ENCODE measurements at places on chromosomes 2 and 18. TPM values are rescaled to one million over a fixed set of nuclear protein-coding genes. Genes with fewer than 3 reads are reported as not detected.

Gene AGXT
- 0.59 TPM for total RNA-seq

DNA sequence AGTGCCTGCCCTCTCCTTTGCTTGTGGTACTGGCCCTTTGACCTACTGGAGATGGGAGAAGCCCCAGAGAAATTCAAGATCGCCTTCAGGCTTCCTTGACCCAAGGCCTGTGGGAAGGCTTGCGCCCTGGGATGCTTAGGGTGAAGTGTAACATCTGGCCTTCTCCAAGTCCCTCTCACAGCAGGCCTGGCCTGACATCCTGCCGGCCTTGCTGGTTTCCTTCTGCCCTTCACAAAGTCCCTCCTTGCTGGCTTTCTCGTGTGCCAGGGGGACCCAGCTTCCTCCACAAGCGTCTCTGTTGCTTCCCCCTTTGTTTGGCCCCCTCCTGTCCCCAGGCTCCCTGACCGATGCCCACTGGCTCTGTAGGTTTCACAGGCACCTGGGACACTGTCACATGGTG, 26.4 kb downstream of the TCF7L1 start:
- no peak for DNase-seq

DNA sequence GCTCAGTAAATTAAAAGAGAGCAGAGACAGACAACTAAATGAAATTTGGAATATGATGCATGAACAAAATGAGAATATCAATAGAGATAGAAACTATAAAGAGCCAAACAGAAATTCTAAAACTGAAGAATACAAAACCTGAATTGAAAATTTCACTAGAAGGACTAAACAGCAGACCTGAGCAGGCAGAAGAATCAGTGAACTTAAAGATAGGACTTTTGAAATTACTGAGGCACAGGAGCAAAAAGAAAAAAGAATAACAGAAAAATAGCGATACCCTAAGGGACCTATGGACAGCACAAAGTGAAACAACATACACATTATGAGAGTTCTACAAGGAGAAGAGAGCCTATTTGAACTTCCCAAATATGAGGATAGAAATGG, 41.6 kb downstream of the UNC50 start:
- DNase-seq = no peak

DNA sequence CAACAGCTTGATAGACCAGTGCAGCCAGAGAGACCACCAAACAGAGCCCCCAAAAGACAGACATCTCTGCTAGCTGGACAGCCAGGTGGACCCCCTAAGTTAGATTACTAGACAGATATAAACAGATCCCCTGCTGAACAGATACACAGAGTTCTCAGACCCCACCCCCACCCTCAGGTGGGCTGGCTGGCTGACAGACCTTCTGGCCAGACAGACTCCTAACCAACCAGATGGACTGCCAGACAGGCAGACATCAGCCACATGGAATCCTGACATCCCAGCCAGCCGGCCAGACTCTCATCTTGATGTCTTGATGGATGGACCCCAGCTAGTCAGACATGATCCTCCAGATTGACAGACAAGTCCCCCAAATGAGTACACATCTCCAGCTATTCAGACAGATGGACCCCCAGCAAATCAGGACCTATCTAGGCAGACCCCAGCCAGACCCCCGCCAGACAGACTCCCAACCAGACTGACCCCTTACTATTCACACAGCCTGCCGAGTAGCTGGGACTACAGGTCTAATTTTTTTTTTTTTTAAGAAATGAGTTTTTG, 18.0 kb downstream of the PTPN18 start:
- DNase-seq = no peak

GRCh38 chr2:30862054-30862651, 54.9 kb upstream of the CAPN13 start:
- peak; percentile 75 for DNase-seq

GRCh38 chr2:144074450-144074849, 445.5 kb downstream of the ZEB2 start:
- no peak for DNase-seq

DNA sequence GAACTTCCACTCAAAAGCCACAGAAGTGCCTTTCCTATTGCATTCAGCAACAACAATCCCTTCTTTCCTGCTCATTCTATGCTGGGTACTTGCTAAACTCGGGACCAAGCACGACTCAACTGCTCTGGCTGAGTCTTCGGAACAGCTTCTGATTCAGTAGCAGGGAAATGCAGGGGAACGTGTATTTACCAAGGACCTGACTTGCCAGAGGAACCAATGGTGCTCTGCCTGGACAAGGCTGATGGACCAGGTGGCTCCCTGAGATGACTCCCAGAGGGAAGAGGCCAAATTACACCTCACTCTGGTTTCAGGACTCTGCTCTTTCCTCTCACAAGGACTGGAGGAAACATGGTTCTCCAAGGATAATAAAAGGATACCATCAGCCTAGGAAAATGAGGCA, 12.2 kb downstream of the CXCR2 start:
- DNase-seq = no peak

DNA sequence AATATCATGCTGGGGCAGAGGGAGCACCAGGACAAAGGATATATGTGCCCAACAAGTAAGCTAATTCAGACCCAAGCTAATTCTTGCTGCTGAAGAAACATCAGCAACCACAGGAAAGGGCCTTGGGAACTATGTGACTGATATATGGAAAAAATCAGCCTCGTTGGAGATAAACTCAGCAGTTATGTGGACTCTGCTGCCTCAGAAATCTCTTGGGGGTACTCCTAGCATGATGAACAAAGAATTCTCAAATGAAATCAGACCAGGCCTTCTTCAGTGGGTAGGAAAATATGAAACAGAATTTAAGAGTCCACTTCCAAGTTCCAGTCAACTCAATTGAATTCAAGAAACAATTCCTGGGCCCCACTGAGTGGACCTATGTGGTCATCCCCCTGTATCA, 367.9 kb downstream of the TNS1 start:
- DNase-seq = no peak

- DNase-seq = no peak
Measured at GRCh38 chr2:65481961-65482360, 49.6 kb upstream of the SPRED2 start.

DNA sequence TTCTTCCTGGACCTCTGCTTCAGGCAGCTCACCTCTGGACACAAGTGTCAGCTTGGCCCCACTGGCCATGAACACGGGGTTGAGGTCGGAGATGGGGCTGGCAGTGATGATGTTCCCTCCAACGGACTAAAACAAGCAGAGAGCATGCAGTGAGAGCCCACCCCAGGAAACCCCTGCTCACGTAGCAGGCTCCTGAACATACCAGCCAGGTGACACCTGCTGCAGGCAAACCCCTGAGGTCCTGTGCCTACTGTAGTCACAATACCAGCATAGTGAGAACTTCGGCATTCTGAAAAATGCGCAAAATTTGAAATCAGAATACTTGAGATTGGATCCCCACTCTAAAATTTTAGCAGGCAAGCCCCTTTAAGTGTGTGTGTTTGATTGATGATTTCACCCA, 32.9 kb downstream of the XDH start:
- no peak for DNase-seq

DNA sequence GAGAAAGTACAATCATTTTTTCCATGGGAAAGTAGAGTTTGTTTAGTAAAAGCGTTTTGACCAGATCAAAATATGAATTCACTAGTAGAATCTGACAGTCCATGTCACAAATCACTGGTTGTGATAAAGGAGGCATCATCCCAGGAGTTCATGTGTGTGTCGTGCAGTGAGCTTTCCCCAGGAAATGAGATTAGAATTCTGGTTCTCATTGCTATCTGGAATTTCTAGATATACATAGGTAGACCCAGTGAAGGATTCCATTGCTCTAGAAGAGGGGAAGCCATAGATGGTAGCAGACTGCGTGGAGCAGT, 206.6 kb downstream of the NCK2 start:
- DNase-seq = no peak

DNA sequence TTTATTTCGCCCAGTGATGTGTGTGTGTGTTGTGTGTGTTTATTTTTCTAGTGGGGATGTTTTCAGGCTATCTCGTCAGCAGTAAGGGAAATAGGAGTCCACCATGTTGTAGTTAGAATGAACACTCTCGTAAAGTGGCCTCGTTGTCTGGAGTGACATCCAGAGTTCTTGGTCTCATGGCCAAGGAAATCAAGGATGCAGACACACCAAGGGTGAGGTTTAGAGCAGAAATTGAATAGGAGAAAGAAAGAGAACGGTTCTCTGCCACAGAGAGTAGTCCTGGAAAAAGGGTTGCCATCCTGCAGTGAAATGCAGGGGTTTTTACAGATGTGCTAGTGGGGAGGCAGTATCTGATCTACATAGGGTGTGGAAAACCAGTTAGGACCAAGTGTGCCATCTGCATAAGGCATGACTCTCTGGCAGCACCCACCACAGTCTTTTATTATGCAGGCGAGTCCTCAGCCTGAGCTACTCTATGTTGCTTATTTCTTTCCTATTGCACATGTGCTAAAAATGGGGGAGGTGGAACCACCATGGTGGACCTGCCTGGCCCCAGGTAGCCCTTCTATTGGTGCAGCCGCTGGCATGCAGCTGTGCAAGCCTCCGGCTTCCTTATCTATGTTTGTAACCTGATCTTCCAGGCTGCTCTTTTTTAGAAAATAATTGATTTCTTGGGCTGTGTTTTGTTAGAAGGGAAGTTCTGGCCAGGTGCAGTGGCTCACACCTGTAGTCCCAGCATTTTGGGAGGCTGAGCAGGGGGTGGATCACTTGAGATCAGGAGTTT, 23.2 kb downstream of the RALB start:
- no peak for DNase-seq

Measured in left colon (tissue), 2 donors.